ENCODE measurements at places on chromosomes 2 and 18. TPM values are rescaled to one million over a fixed set of nuclear protein-coding genes. Genes with fewer than 3 reads are reported as not detected.

DNA sequence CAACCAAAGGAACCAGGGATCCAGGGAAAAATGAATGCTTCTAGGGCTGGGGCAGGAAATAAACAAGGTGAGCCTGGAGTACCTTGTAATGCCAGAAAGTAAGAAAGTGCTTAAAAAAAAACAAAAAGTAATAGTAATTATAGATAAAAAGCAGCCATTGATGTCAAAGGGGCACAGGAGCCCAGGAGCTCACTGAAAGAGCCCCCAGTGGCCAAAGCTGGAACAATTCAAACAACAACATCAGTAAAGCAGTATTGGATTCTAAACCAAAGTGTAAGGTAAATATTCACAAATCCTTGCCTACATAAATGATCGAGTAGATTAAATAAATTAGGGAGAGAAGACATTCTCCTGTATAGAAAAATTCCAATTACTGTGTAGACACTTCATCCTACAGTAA is 114.3 kb upstream of the ARL4C start:
- no peak overlapping the region for H3K27ac ChIP-seq
- no peaks in the 10 kb centered on the region for H3K36me3 ChIP-seq
- no peaks in the 10 kb centered on the region for H3K27me3 ChIP-seq
- H3K4me3 ChIP-seq, result no peak overlapping the region
- DNase-seq, result no peak

Gene HOXD3
- total RNA-seq, result 14.7 TPM

GRCh38 chr2:176484838-176485237 is 215.6 kb downstream of the MTX2 start:
- H3K4me1 ChIP-seq, result peaks cover 1% of the 10 kb centered on the region
- H3K4me3 ChIP-seq, result no peak overlapping the region
- DNase-seq, result no peak

Gene LIMS3
- 6.6 TPM for total RNA-seq

Gene SAG
- total RNA-seq, result 0.07 TPM

- H3K4me3 ChIP-seq, result no peak overlapping the region
- H3K4me1 ChIP-seq, result no peaks in the 10 kb centered on the region
- H3K36me3 ChIP-seq, result no peaks in the 10 kb centered on the region
- H3K27ac ChIP-seq, result no peak overlapping the region
These were observed 227.7 kb downstream of the LRRTM4 start for GRCh38 chr2:77294474-77294873.

Gene GPR148
- total RNA-seq, result not detected

Gene OTOS
- total RNA-seq, result not detected

- H3K36me3 ChIP-seq, result no peaks in the 10 kb centered on the region
- no peaks in the 10 kb centered on the region for H3K27me3 ChIP-seq
- no peaks in the 10 kb centered on the region for H3K4me1 ChIP-seq
- DNase-seq, result no peak
- no peak overlapping the region for H3K27ac ChIP-seq
These were observed 93.9 kb downstream of the EVA1A start for GRCh38 chr2:75466708-75467311.

Gene SCN3A
- 6.2 TPM for total RNA-seq

Gene CFC1
- total RNA-seq, result not detected

Gene FBXO48
- total RNA-seq, result 0.55 TPM

GRCh38 chr18:11051462-11051861 is 97.9 kb downstream of the PIEZO2 start:
- no peak overlapping the region for H3K27ac ChIP-seq
- H3K4me3 ChIP-seq, result no peak overlapping the region
- no peaks in the 10 kb centered on the region for H3K27me3 ChIP-seq
- H3K36me3 ChIP-seq, result no peaks in the 10 kb centered on the region
- H3K4me1 ChIP-seq, result no peaks in the 10 kb centered on the region

- no peak for DNase-seq
- no peak overlapping the region for H3K4me3 ChIP-seq
- H3K27me3 ChIP-seq, result no peaks in the 10 kb centered on the region
- peak overlapping the region; percentile 74 for H3K27ac ChIP-seq
These were observed 27.7 kb downstream of the LAMA3 start for GRCh38 chr18:23716966-23717365.

Gene LHCGR
- total RNA-seq, result 0.48 TPM

DNA sequence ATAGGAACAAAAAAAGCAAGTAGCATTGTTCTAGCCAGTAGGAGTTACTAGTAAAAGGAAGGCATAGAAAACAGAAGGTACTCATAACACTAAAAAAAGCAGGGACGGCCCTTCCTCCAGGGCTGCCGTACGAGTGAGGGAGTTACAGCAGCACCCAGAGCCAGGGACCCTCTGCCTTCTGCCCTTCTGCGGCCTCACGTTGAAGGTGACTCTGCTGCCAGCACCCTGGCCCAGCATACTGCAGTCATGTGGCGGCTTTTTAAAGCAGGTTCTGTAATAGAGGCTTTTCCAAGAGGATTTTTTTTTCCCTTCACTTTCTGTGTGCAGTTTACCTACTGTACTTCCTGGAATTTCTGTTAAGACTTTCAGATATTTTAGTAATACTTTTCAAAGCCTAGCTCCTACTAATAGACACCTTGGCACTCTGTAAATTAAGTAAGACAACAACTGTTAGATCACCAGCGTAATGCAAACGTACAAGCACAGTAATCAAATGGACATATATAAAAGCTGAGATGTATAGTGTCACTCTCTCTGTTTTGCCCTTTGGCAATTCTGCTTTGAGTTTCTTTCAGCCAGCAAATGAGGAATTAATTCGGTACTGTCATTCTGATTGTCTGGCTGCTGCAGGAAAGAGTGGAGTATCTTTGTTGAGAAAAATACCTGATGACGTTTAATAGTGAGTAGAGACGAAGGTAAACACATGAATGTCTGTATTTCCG is 161.5 kb downstream of the PTGR3 start:
- H3K27me3 ChIP-seq, result no peaks in the 10 kb centered on the region
- no peak overlapping the region for H3K4me3 ChIP-seq
- no peaks in the 10 kb centered on the region for H3K36me3 ChIP-seq
- no peak for DNase-seq
- no peak overlapping the region for H3K27ac ChIP-seq

Gene AQP4
- total RNA-seq, result not detected

Gene CFAP65
- total RNA-seq, result 2.6 TPM

Gene NTSR2
- total RNA-seq, result not detected

GRCh38 chr2:46216213-46216612 is 81.0 kb upstream of the EPAS1 start:
- H3K4me1 ChIP-seq, result no peaks in the 10 kb centered on the region
- no peak overlapping the region for H3K4me3 ChIP-seq
- H3K27me3 ChIP-seq, result no peaks in the 10 kb centered on the region
- DNase-seq, result no peak

GRCh38 chr2:204019572-204020501 is 83.3 kb downstream of the ICOS start:
- DNase-seq, result no peak
- no peak overlapping the region for H3K27ac ChIP-seq
- H3K4me1 ChIP-seq, result no peaks in the 10 kb centered on the region

- no peak overlapping the region for H3K27ac ChIP-seq
- DNase-seq, result no peak
- no peaks in the 10 kb centered on the region for H3K36me3 ChIP-seq
- H3K27me3 ChIP-seq, result no peaks in the 10 kb centered on the region
- H3K4me3 ChIP-seq, result no peak overlapping the region
These were observed 71.8 kb downstream of the NAB1 start for GRCh38 chr2:190720691-190721090.

DNA sequence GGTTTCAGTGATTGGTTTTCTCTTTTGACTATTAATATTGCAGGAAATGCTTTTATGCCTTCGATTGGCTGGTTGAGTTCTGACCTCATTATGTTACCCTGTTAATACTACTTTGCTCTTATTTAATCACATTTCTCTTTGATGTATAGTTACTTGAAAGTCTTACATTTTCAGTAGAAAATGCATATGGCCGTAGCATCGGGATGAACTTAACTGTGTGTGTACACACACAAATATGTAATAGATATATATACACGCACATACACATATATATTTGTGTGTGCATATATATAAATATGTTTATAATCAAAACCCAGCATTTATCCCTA is 1.6 kb downstream of the EPC2 start:
- peak overlapping the region; percentile 99 for H3K27ac ChIP-seq
- no peaks in the 10 kb centered on the region for H3K27me3 ChIP-seq
- H3K4me3 ChIP-seq, result peak overlapping the region; percentile 79
- no peak for DNase-seq

DNA sequence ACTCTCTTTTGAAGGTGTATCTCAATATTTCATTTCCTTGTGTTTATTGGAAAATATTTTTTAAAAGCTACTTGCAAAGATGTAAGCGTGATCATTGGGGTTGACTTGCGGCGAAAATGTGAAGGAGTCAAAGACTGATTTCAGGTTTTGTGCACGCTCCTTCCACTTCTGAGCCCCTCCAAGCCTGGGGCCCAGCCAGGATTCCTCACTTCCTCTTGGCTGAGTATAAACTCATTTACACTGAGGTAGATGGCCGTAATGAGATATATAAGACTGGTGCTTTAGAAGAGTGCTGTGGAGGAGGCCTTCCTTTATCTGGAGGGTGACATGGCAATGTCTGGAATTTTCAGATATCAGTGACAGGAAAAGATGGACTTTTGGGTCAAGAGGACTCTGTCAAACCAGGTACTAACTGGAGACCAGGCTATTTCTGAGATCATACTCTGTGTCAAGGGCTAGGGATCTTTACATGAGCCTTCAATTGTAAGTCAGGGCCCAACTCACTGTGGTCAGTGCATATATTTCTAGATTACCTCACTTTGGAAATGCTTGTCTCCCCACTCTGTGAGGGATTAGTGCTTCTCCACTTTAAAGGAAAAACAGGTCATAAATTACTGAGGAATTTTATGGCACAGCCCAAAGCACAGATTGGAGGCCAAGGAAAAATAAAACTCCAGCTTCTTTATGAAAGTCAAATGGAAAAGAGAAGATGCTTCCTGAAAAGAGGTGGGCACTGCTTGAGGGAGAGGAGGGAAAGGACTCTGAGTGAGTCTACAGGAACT is 22.8 kb downstream of the PRKCE start:
- H3K27me3 ChIP-seq, result no peaks in the 10 kb centered on the region
- peak overlapping the region; percentile 85 for H3K27ac ChIP-seq
- H3K36me3 ChIP-seq, result no peaks in the 10 kb centered on the region

Gene SDC1
- total RNA-seq, result not detected

- no peaks in the 10 kb centered on the region for H3K27me3 ChIP-seq
- H3K4me3 ChIP-seq, result no peak overlapping the region
- no peak overlapping the region for H3K27ac ChIP-seq
- no peak for DNase-seq
- no peaks in the 10 kb centered on the region for H3K36me3 ChIP-seq
These were observed 167.0 kb downstream of the ZNF804A start for GRCh38 chr2:184765112-184765895.

GRCh38 chr2:236166796-236167296 is 1.3 kb downstream of the GBX2 start:
- H3K27ac ChIP-seq, result no peak overlapping the region
- no peaks in the 10 kb centered on the region for H3K36me3 ChIP-seq
- DNase-seq, result no peak
- H3K4me3 ChIP-seq, result no peak overlapping the region

Gene IL1F10
- total RNA-seq, result not detected

DNA sequence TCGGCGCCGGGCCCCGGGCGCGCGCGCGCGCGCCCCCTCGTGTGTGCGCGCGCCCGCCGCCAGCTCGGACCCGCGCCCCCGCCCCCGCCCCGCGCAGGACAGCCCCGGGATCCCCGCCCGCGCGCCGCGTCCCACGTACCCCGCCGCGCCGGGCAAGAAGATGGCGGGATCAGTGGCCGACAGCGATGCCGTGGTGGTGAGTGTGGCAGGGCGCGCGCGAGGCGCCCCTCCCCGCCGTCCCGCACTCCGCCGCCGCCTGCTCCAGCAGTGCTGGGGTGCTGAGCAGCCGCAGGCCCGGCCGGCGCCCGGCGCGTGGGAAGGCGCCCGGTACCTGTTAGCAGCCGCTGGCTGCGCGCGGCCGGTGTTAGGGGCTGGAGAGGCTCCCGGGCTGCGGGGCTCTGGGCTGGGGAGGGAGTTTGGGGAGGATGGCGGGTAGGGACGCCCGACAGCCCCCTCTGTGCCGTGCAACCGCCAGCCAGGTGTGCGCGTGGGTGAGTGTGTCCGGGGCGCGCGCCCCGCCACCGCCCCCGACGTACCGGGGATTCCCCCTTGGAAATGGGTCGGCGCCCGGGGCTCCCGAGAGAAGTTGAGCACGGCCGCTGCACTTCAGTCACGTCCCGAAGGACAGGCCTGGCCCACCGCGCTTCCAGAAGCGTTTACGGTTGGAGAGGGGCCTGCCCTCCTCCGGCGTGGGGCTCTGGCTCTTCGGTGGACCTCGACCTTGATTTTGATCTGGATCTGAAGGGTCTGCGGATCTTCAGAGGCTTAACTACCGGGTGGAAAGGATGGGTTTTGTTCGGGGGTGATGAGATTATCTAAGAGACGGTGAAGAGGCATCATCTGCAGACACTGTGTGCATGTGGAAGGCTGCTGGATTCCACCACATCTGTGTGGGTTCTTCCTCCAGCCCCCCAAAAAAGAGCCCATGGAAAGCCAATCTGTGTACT is 697 bp downstream of the LGALSL start:
- H3K4me1 ChIP-seq, result peaks cover 6% of the 10 kb centered on the region
- H3K36me3 ChIP-seq, result no peaks in the 10 kb centered on the region
- H3K4me3 ChIP-seq, result peak overlapping the region; percentile 93
- H3K27ac ChIP-seq, result peak overlapping the region; percentile 90

DNA sequence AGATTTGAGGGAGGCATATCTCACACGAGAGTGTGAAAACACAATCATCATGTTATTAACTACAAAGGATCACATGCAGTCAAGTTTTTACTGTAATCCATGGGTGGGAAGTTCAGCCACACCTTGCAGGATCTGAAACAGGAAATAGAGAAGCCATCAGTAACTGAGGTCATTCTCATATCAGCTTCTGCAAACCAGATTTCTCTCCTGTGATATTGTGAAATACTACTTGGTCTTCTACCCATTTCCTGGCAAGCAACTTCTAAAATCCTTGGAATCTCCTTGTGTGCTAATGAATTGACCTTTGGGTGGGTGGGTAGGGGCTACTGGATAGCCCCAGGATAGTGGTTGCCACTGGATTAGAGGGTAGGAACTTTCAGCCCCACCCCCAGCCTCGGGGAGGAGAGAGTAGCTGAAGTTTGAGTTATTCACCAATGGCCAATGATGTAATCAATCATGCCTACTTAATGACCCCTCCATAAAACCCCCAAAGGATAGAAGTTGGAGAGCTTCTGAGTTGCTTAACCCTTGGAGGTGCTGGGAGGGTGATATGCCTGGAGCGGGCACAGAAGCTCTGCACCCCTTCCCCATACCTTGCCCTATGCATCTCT is 25.6 kb upstream of the TGIF1 start:
- no peaks in the 10 kb centered on the region for H3K36me3 ChIP-seq
- H3K4me1 ChIP-seq, result no peaks in the 10 kb centered on the region
- DNase-seq, result no peak

GRCh38 chr2:64018701-64019082 is 536 bp downstream of the VPS54 start:
- no peaks in the 10 kb centered on the region for H3K4me1 ChIP-seq
- H3K4me3 ChIP-seq, result peak overlapping the region; percentile 75
- peak overlapping the region; percentile 98 for H3K27ac ChIP-seq

Gene CD302
- 31.8 TPM for total RNA-seq

- H3K4me1 ChIP-seq, result no peaks in the 10 kb centered on the region
- H3K36me3 ChIP-seq, result no peaks in the 10 kb centered on the region
- no peaks in the 10 kb centered on the region for H3K27me3 ChIP-seq
- no peak for DNase-seq
- H3K27ac ChIP-seq, result no peak overlapping the region
- no peak overlapping the region for H3K4me3 ChIP-seq
These were observed 1225.8 kb downstream of the SUCLG1 start for GRCh38 chr2:83233326-83233725.

GRCh38 chr2:2188941-2189340 is 142.1 kb downstream of the MYT1L start:
- no peak overlapping the region for H3K4me3 ChIP-seq
- no peaks in the 10 kb centered on the region for H3K27me3 ChIP-seq
- DNase-seq, result no peak
- H3K4me1 ChIP-seq, result no peaks in the 10 kb centered on the region

GRCh38 chr2:56313500-56313921 is 129.7 kb downstream of the CCDC85A start:
- no peaks in the 10 kb centered on the region for H3K27me3 ChIP-seq
- H3K4me3 ChIP-seq, result no peak overlapping the region
- H3K27ac ChIP-seq, result no peak overlapping the region
- no peaks in the 10 kb centered on the region for H3K4me1 ChIP-seq

Data from uterus (tissue), 4 donors.